ENCODE measurements at places on chromosomes 4 and X.

- no peak for DNase-seq
Measured at GRCh38 chr4:162162672-162163071, 1.1 kb downstream of the FSTL5 start.

GRCh38 chrX:11423362-11423818 is 130.2 kb downstream of the AMELX start:
- DNase-seq: no peak

- no peak for DNase-seq
Measured at GRCh38 chrX:119783026-119783425, 8.4 kb downstream of the RPL39 start.

DNA sequence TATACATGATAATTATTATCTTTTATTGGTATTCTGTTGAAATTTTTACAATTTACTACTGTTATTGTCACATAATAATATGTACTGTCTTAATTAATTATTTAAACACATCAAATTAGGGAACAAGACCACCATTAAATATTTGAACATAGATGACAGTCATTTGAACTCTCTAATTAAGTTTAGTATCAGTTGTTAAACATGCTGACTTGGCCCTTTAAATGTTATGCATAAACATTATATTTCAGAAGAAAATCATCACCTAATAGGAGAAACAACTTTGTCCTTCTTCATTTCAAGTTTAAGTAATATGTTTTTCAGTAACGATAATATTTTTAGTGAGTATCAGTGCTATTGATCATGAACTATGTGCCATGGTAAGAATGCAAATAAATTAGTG is 623.5 kb upstream of the GNPDA2 start:
- no peak for DNase-seq

DNA sequence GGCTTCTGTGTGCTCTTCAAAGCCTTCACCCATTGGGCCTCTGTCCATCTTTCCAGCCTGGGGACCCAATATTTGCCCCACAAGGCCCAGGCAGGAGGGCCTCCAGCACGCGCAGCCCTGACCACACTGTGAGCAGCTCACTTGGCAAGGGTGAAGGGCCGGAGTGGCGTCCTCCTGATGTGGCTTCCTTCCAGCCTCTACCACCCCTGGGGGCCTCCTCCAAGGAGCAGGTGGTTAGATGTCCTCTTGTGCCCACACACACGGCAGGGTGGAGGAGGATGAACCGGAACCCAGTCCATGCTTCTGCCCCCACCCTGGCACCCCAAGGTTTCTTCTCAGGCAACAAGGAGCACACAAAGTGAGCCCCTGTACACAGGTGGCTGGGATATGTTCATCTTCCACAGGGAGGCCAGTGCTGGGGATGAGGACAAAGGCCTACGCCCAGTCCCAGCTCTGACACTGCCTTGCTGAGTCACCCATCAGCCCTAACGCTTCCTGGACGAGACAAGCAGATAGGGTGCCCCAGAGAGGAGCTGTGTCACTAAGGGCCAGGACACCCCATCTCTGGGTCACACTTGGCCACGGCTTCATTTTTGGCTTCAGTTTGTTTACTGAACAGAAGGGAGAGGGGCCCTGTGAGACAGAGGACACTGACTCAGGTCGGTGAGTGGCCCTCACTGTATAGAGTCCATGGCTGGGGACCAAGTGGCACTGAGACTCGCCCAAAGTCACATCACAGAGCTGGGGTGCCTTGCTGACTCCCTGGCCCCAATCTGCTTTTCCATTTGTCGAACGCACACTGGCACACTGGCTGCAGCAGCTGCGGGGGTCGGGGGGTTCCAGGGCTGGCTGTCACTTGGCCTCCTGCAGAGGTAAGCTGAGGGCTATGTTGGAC is 1.9 kb downstream of the UBL4A start:
- no peak for DNase-seq

- no peak for DNase-seq
Measured at GRCh38 chr4:109745830-109746229, 16.0 kb upstream of the PLA2G12A start.

- DNase-seq: no peak
Measured at GRCh38 chr4:42309361-42310260, 87.7 kb upstream of the SHISA3 start.

DNA sequence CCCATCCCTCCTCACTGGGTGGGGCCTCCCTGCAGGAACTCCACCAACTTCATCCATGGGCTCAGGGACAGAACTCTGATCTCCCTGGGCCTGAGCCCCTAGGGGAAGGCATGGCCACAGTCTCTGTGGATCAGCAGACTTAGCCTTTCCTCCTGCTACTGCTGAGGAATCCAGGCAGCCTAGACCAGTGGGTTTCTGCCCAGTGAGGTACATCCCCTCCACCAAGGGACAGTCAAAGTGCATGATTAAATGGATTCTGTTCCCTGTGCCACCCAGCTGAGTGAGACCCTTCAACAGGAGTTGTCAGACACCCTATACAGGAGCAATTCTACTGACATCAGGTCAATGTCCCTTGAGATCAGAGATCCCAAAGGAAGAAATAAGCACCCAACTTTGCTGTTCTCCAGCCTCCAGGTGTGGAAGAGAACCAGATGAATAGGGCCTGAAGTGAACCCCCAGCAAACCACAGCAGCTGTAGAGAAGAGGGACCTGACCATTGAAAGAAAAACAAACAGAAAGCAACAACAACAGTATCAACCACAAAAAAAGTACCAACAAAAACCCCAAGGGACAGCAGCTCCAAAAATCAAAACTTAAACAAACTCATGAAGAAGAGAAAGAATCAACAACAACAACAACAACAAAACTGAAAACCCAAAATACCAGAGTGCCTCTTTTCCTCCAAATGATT is 84.8 kb downstream of the CHIC1 start:
- no peak for DNase-seq

- DNase-seq: no peak
Measured at GRCh38 chrX:55452833-55453124, 852 bp downstream of the MAGEH1 start.

DNA sequence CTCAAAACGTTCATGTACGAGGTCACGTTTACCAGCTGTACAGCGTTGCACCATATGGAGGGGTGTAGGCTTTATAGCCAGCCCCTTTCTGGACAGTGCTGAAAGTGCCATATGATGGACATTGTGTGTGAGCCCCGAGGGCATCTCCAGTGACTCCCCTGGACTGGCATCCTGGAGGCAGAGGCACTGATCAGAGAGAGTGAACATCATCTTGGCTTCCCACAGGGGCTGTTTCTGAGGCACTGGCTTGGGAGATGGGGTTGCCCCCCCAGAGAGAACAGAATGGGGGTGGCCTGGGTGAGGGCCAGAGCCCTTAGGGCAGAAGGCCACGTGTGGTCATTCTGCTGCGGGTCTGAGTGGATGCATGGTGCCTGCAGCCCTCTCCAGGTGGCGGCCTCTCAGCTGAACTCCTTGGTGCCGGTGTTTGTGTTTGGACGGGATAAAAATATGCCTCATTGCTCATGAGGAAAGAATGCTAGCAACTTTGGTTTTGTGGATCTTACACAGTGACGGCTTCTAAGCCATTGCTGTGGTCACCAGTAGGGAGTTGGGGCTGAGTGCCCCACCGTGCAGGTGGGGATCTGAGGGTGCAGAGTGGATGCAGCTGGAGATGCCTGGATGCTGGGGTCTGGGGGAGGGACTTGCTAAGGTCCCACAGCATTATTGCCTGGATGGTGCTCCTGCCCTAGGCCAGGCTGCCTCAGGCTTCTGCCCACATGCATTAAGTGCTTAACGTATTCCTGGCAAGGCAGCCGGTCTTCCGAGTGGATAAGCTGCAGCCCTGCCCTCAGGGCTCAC is 3.4 kb downstream of the WFS1 start:
- DNase-seq: no peak

DNA sequence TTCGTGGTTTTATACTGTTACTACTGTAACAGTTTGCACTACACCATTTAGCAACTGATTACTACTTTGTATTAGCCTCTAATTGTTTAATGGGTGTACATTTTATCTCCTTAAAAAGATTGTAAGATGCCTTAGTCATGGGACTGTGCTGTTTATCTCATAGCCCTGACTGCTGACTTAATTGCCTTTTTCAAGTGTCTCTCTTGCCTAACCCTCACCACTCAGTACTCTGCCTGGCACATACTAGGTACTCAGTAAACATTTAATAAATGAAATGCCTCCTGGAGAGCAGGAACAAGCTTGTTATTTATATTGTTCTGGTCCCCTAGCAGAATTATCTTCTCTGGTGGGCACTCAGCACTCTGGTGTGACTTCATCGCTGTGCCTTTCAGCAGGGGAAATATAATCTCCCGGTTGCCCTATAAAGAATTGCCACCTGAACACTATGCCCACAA is 1.7 kb upstream of the STIM2 start:
- no peak for DNase-seq

GRCh38 chr4:107380836-107381438 is 339.1 kb downstream of the PAPSS1 start:
- no peak for DNase-seq

DNA sequence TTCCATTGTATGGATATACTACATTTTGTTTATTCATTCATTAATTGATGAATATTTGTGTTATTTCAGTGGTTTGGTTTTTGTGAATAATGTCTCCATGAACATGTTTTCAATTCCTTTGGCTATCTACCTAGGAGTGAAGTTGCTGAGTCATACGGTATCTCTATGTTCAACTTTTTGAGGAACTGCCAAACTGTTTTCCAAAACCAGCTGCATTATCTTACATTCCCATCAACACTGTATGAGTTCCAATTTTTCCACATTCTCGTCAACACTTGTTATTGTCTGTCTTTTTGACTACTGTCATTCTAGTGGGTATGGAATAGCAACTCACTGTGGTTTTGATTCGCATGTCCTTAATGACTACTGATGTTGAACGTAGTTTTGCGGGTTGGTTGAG is 388.6 kb upstream of the MAGEB2 start:
- DNase-seq: no peak

- DNase-seq: no peak
Measured at GRCh38 chr4:80091184-80091583, 18.2 kb upstream of the ANTXR2 start.

DNA sequence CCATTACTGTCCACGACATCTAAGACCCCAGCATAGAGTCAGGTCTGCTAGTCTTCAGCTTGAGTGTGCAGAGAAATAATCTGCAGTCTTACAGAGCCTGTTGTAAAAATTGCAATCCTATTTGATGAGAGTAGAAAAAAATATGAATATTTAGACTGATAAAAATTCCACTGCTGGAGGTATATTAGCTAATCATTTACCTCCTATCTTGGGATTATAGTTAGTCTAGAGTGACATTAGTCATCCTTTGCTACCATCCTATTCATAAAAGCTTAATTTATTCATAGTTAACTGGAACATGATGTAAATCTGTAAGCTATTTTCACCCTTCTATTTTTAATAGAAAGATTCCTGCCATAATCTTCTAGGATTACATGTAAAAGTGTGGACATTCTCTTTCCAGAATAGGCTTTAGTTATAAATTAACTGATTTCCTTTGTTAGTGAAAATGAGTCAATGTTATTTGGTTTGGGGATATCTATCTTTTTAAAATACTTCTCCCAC is 26.7 kb downstream of the C4orf54 start:
- no peak for DNase-seq

Measured in GM18507 (cell line).